ENCODE measurements at places on chromosomes 6 and 20.
A peak's percentile ranks its signal among the peaks of the same experiment; 100 is the strongest.

DNA sequence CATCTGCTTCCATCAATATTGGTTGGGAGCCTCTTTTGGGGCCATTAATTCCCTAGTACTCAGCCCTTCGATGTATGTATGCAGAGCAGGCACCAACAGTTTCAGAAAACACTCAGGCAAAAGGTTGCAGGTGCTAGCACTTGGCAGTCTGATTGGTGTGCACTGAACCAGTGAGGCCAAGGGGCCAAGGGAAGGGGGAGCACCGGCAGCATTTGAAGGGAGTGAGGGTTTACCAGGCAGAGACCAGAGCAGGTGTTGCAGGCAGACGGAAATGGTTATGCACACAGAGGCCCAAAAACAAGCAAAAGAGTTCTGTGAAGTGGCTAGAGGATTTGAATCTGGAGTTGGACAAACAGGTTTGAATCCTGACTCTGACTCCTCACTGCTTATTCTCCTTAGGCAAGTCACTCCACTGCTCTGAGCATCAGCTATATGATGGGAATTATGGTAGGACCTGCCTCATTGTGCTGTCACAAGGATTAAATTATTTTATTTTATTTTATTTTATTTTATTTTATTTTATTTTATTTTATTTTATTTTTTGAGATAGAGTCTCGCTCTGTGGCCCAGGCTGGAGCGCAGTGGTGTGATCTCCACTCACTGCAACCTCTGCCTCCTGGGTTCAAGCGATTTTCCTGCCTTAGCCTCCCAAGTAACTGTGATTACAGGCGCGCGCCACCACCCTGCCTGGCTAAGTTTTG lies 58.1 kb upstream of the SHLD1 start:
- peak; percentile 86 for DNase-seq

DNA sequence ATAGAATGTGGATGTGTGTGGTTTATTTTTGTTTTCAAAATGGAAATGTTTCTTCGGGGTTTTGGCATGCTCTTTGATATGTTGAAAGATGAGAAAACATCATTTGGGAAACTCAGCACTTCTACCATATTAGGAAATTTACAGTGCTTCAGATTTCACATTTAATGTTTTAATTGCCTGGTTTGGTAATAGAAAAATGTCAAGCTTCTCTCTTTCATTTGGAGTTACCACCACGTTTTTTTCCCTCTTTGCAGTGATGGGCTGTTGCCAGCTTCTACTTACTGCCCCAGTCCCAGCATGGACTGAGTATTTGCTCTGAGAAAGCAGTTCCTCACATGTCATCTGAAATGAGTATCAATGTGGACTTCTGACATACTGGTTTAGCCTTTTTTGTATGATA lies 267.7 kb downstream of the PRL start:
- DNase-seq = no peak

DNA sequence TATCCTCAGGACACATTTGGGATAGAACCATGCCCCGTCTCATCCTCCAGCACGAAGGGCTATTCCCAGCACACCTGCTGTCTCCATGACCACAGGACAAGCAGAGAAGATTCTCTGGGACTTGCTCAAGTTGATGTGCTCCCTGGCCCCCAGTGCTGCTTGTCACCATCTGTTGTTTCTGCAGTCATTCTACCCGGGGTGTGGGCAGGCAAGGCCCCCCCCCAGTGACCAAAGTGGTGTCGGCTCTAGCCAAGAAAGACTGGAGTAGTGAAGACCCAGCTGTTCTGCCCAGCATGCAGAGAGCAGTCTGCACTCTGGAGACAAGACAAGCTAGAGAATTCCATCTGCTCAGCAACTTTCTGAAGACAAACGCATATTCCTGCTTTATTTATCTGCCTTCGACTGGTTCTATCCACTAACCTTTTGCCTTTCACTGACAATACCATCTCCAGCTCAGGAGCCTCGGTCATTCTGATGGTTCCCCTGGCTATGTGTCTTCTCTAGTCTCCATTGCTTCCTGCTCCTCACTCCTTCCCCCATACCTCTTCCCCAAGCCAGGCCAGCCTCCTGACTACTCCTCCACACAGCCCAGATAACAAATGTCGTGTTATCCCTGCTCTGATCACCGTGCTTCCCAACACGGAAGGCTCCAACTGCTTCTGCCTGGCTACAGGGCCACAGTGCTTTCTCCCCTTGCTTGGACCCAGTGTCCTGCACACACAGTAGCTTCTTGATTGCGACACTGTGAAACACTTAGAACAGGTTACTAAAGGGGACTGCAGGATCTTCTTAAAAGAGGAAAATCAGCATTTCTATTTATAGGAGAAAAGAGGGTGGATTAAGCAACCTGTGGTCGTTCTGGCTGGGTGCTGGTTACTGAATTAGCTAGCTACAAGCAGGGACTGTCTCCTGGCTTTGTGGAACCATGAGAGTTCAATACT lies 86.7 kb upstream of the EMILIN3 start:
- no peak for DNase-seq

DNA sequence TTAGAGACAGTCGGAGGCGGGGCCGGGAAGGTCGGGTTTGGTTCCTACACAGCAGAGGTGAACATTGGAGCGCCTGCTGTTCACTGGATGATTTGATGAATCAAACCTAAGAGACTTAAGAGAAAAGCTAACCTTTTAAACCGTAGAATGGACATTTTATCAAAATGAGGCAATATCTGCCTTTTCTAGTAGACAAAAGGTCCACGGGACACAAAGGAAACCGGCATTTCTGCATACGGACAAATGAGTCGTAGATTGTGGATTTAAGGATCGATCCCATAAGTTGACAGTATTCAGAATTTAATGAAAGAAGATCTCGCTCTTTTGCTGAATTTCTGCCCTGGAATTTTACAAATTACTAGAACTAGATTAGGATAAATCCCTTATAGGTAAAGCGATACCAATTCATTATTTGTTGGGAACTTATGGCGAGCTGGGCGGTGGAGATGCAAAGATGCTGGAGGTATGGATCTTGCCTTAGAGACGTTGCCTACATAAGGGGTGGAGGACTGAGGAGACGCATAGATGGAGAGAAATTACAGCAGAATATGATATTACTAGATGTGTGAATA lies 400 bp downstream of the PAK1IP1 start:
- peak; percentile 11 for DNase-seq

GRCh38 chr6:142861711-142862110 lies 83.3 kb downstream of the HIVEP2 start:
- DNase-seq = no peak

DNA sequence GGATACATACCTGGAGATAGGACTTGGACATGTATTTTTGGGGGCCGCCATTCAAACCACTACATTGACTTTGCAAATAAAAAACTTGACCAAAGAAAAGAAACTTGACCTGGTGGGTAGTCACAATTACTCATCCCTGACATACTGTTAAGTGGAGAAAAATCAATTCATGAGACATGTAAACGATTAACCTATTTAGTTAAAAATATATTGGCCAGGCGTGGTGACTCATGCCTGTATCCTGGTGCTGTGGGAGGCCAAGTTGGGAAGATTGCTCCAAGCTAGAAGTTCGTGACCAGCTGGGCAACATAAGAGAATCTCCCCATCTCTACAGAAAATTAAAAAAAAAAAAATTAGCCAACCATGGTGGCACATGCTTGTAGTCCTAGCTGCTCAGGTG lies 2.5 kb upstream of the SRSF12 start:
- DNase-seq = no peak

- no peak for DNase-seq
Measured at GRCh38 chr6:39731565-39731964, 6.4 kb upstream of the KIF6 start.

GRCh38 chr20:17498641-17499040 lies 32.5 kb downstream of the BFSP1 start:
- no peak for DNase-seq

DNA sequence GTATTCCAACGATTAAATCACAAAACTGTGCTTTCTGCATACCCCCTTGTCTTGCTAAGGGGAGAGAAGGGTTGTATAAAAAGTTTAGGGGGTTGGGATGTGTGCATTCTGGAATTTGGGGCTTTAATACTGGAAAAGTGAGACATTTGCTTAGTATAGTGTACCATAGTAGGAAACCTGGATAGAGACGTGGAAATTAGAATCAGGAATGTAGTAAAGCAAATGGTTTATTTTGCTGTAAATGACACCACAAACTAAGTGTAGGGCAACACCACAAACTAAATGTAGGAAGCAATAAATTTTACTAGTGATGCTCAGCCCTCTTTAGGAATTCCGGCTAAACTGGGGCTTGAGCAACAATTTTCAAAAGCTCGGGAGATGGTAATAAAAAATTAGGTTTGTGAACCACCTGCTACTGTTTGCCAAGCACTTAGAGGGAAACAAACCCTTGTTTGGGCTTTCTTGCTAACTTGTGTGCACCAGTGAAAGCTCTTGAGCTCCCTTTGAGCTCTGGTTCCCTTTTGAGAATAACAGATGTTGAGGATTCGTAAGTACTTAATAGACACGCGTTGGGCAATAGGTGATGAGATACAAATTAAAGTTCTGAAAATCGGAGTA lies 13.8 kb downstream of the BRD2 start:
- no peak for DNase-seq

DNA sequence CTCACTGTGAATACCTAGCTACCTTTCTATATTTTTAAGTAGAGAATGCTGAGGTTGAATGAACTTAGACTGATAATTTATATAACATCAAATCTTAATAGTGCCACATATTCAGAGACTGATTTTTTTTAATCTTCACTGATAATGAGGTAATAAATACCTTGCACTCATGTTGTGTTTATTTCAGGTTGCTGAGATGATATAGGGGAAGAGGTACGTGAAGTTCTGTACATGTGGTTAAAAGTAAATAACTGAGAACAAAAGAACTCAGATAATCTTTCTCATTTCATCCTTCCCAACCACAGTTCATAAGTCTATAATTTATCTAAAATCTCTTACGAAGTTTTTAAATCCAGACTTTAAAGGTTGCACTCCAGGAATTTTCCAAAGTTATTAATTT lies 6.4 kb downstream of the NHSL1 start:
- no peak for DNase-seq

DNA sequence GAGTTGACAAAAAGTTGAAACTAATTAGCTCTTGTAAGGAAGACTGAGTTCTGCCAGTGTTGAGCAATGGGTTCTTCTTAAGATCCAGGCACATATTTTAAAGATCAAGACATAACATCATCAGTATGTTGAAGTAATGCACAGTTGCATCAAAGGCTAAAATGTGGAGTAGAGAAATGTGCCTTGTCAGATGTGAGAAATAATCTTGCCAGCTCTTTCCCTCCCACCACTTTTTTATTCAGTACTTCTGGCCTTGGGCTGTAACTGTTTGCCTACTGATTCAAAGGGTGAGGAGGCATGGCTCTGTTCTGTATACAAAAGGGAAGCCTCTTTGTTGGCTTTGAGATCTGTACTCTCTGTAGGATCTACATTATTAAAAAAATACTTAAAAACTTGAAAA lies 13.1 kb downstream of the PKIB start:
- no peak for DNase-seq

GRCh38 chr6:158027590-158028285 lies 46.1 kb downstream of the SYNJ2 start:
- DNase-seq = no peak

- no peak for DNase-seq
Measured at GRCh38 chr6:24757611-24758010, 17.1 kb upstream of the GMNN start.

GRCh38 chr20:4011226-4011975 lies 4.0 kb downstream of the RNF24 start:
- DNase-seq = no peak

GRCh38 chr20:38321959-38322598 lies 18.1 kb downstream of the BPI start:
- DNase-seq = no peak

- no peak for DNase-seq
Measured at GRCh38 chr20:47568019-47568418, 66.3 kb downstream of the NCOA3 start.

GRCh38 chr20:38863024-38863851 lies 57.7 kb downstream of the PPP1R16B start:
- DNase-seq = peak; percentile 72

DNA sequence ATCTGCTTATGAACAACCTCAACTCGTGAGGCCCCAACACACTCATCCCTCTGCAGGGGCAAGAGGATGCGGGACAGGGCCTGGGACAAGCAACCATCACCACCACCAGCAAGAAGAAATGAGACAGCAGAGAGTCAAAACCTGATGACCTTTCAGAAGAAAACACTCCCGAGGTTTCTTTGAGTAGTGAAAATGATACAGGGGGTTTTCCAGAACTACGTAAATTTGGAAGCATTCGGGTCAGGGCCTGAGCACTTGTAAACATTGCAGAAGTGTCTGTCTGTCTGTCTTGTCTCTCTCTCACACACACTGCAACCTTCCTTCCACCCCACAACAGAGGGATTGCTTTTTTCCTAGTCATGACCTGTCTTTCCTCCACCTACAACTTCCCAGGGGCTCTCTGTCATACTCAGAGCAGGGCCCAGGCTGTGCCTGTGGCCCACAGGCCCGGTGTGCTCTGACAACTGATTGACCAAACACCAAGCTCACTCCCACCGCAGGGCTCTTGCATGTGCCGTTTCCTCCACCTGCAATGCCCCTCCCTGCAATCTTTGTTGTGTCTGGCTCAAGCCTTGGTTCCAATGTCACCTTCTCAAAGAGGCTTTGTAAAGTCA lies 90.9 kb downstream of the BMP7 start:
- DNase-seq = no peak

- DNase-seq = peak; percentile 74
Measured at GRCh38 chr6:32413427-32414047, 6.6 kb upstream of the BTNL2 start.

DNA sequence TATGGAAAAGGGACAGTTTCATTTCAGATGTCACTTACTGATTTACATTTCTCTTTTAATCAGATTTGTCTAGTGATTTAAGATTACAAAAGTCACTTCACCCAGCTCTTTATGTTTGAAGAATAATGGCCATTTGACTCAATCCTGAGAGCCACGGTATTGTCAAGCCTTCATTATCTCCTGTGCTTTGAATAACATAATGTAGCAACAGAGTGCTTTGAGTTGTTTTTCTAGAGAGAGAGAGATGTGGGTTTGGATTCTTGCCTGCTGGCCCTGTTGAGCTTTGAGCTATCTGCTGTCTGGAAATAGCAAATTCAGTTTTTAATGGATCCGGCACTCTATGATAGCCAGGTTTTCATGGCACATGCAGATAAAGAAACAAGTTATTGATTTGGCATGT lies 478.4 kb upstream of the SOX4 start:
- DNase-seq = no peak

GRCh38 chr6:40674170-40674569 lies 87.0 kb upstream of the LRFN2 start:
- DNase-seq = no peak

DNA sequence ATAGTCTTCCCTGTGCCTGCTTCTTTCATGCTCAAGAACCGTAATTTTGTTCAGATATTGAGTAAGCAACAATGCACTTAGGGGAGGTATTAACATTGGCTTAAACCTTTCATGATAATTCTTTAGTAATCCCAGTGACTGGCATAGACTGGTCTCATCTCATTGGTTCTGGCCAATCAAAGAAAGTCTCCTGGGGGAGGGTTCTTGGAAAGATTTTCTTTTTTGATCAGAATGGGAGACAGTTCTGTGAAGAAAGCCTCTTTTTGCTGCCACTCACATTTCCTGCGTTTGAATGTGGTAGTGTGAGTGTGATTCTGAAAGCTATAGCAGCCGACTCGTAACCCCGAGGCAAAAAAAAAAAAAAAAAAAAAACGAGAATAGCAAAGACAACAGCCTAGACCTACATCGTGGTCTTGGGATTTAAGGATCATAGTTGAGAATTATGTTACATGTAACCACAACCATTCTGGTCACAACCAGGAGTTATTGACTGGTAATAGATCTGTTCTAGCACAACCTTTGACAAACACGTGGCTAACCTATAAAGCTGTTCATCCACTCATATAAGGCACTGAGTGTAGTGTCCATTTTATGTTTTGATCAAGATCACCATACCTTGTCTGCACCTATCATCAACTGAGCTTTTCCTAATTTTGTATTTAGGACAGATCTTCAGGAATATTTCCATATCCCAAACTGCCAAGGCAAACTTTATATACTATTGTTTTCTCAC lies 15.1 kb upstream of the TMEM217 start:
- DNase-seq = no peak
